Activated CD4-positive, alpha-beta T cell treated with anti-CD3 and anti-CD28 coated beads, Interleukin-2, amount 50 U/mL, for 1 hour (primary cell): ENCODE measurements at places on chromosomes 12 and 14.

DNA sequence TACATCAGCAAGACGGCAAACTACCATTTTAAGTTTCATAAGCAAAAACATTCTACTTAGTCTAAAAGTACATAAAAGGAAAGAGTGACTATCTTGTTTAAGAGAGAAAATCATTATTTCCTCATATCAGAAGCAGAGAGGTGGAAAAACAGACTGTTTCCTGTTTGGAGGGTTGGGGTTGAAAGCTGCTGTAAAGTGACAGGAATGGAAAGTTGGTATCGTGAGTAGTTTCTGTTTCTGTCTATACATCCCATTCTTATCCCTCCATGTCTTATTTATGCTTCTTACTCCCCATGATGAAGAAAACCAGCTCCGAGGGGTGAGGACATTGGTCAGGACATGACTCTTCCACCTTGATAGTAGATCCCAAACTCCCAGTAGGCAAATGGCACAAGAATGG is 216.5 kb downstream of the EGLN3 start:
- no peak for DNase-seq

DNA sequence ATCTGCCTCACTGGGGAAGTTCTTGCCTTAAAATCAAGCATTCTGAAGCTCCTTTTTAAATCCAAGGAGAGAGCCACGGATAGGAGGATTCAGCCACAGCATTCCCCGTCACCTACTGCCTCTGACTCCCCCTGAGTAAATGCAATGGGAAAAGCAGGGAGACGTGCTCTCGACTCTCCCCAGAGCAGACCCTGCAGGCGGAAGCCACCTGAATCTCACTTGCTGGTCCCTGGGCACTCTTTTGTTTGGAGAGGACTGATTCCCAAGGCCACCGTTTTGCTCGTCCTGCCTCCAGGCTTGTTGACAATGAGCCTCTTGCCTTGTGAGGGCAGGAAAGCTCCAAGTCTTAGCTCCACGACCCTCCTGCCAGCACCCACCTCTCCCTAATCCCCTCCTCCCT is 204.5 kb downstream of the SLC15A4 start:
- no peak for DNase-seq

- no peak for DNase-seq
These were observed 49.2 kb downstream of the SLC35F4 start for GRCh38 chr14:57816568-57817284.

DNA sequence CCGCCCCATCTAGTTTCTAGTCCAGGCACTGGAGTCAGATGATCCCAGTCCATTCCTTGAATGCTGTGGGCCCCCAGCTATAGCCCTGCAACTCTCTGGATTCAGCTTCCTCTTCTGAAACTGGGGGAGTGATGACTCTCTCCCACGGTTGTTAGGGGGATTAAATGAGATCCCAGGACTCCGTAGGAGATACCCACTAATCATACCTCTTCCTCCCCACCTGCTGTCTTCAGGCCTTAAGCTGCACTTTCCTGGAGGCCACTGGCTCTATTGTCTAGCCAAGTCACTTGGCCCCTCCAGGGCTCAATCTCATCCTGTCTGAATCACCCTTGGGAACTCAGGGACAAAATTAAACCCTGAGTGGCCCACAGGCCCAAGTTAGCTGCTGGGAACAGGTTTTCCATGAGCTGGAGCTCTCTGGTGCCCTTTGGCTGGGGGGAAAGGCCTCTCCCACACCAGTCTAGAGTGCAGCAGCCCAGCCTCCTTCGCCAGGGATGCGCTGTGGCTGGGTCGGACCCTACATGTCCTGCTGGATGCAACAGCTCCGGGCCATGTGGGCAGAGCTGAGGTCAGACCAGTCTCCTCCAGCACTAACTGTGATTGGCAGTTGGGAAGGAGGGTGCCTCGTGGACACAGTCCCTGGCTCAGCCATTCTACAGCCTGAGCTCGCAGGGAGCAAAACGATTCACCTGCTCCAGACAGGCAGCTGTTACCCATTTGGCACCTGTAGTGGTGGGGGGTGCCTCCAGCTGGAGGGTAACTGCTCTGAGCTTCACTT is 6.0 kb upstream of the ASB2 start:
- no peak for DNase-seq

DNA sequence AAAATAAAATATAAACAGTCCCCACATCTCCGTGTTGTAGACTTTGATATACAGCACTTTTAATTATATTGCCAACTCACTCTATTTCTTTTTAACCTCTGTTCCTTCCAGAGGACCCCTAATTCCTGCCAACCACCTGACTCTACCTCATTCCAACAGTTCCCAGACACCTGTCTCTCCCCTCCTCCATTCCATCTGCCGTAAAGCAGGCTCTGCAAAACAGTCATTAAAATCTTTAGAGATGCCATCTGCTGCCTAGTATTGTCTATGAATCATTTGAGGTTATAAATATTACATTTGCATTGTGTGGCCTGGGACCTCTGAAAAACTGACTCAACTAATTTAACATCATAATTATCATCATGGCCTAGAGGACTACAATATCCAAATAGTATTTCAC is 148.8 kb upstream of the DCN start:
- DNase-seq = no peak

GRCh38 chr14:63438065-63438757 is 105.0 kb downstream of the PPP2R5E start:
- DNase-seq = peak; percentile 7

DNA sequence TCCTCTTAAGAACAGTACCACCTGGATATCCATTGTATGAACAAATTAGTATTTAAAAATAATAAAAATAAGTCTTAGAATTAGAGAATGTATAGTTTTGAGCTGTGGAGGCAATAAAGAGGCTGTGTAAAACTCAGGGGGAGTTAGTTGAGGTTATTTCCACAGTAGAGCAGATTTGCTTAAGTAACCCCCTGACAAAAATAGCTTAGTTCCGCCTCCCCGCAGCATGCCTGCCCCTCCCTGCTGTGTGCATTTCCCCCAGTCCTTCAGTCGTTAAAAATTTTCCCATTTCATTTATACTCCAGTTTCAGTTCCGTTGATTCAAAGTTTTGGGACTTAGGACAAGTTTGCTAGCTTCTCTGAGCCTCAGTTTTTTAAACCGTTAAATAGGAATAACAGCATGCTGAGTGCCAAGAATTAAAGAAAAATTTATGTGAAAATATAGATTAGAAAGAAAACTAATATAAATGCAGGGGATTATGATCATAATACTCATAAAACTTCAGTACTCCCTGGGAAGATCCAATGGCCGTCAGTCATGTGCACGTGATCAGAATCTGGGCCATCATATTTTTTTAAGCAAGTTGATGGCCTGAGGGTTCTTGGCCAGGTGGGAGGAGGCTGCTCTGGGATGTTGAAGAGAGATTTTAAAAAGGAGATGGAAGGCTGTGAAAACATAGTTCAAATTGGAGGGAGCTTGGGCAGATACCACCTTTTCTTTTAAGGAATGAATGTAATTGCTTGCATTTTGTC is 14.5 kb upstream of the SLC38A2 start:
- DNase-seq = no peak

DNA sequence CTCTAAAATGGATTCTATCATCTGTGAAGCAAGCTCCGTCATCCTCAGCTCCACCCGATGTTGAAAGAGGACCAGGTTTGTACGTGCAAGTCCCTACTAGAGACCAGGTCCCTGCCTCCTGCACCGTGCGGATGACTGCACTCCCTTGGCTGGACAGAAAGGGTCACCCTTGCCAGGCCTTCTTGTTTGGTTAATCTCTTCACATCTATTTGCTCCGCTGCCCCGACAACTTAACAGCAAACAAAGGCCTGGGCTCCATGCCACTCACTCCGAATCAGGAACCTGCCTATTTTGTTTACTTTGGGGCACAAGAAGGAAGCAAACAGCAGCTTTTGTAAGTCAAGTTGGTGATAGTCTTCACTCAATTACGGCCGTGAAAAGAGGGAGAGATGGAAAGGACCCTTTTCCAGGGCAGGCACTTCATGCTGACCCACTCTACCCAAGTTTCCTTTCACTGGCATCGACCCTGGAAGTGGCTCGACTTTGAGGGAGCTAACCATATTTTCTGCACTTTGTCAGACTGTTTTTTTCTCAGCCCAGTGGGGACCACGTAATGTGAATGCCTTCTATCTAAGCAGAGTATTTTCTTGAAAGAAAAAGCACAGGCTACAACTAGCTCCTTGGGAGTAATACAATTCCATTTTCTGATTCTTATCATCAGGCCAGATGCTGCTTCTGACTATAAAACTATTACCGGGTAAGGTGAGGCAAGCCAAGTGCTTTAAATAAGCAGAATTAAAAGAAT is 202.6 kb downstream of the FOXN3 start:
- DNase-seq = no peak

DNA sequence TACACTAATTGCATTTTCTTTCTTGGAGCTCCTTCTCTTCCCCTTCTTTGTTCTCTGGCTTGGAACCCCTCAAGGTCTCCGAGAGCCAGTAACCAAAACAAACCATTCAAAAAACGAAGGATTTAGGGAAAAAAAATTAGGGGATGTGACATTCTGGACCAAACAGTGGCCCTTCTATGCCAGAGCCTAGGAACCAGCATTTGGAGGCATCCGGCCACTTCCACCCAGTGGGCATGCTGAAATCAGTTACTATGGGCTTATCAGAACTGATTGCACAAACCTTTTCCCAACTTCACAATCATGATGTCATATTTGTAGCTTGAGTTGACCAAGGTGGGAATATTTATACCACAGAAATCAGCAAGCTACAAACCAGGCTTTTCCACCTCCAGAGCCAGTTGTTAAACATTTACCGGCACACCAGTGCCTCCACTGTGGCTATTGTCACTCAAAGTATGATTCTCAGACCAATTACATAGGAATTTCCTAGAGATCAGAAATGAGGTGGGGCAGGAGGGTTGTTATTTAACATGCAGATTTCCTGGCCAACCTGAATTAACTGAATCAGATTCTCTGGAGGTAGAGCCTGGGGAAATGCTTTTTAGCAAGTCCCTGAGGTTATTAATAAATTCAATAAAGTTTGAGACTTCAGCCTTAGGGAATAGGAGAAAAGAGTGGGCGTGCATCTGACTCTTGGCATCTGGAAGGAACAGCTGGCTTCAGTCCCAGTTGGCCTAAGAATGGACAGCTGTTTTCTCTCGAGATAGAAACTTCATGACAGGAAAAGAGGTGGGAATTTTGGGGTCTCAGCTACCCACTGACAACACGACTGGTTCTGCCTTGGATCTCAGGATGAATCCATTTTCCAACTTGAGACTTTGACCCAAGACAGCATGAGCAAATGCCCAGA is 273.9 kb downstream of the ZFP36L1 start:
- DNase-seq = no peak
